ENCODE measurements at places on chromosomes 12 and 14.
A peak's percentile ranks its signal among the peaks of the same experiment; 100 is the strongest.

DNA sequence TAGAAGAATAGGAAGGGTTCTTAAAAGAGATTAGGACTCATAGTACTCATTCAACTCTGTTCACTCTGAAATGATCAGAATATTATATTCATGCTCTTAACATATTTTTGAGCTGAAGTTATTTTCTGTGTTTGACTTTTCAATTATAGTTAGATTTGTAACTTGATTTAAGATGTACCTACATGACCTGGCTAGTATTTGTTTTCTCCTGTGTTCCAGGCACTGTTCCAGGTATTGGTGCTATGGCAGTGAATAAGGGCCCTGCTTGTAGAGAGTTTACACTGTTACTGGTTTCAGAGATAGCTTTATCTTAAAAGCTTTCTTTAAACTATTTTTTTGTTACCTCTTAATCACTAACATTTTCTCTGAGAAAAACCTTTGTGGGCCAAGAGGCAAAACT is 19.1 kb upstream of the SLC17A8 start:
- DNase-seq, result no peak

DNA sequence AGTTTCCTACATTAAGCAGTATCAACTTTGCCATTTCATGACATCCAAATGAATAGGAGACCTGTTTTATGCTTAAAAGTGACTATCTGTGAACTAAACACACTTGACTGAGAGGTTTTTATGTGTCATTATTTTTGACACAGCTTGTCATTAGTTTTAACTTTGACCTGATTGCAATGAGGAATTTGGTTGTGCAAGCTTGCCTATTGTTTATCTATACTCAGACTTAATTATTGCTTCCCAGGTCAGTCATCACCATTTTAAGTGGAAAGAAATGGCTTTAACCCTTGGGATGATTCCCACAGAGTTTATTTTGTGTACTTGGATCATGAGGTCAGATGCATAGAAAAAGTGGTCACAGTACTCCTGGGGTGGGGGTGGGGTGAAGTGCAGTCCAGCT is 171.0 kb upstream of the PRICKLE1 start:
- no peak for DNase-seq

DNA sequence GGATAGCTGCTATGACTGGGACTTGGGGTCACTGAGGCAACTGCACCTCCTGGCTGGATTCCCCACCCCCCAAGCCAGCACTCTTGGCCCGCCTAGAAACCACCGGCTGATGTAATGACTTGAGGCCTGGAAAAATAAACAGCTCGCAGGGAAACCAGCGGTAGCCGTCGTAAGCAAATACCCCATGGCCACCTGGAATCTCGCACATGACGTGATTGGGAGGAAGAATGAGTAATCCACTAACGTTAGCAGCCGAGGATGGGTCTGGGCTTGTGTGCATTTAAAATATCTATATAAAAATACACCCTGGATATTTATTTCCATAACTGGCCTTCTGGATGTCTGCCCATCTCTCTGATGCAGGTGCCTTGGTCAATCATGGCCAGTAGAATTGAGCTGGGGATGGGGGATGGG is 120.1 kb downstream of the SMOC1 start:
- DNase-seq, result no peak

DNA sequence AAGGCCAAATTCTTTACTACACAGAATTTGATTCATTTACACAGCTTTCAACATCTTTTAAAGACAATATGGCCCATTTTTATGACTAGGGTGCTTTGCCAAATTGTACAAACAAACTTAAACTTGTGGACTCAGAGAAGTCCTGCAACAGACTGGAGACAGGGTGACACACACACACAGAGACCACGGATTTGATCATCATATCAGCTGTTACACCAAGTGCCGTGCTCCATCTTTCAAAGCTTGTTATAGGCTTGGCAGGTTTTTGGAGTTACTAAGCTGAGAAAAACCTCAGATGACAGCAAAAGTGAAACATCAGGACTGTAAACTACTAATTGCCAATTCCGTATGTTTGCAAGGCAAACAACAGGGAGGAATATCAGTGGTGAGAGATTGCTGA is 811.7 kb downstream of the GALC start:
- DNase-seq, result no peak

DNA sequence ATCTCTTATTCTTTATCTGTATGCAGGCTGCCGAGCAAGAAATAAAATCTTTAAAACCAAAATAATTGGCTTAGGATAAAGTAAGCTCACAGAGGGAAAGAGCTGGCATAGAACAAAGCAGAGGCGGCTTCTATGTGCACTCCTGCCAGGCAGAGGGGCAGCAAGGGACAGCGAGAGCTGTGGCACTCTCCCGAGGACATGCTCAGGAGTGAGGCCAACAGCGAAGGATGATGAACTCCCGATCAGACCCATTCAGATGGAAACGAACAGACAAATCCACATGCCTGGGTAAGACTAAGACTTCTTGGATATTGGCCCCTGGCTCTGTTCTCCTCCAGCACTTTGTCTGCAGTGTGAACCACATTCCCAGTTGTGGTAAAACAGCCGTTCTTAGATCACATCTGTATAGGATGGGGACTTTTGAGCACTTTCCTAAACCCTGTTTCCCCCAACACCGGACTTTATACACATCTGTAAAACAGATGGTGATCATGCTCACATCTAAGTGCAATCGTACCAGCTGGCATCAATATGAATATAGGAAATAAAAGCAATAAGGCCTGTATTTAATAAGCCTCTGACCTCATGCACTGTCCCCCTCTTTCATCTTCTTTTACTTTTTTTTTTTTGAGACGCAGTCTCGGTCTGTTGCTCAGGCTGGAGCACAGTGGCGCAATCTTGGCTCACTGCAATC is 134.1 kb downstream of the PPM1H start:
- no peak for DNase-seq

DNA sequence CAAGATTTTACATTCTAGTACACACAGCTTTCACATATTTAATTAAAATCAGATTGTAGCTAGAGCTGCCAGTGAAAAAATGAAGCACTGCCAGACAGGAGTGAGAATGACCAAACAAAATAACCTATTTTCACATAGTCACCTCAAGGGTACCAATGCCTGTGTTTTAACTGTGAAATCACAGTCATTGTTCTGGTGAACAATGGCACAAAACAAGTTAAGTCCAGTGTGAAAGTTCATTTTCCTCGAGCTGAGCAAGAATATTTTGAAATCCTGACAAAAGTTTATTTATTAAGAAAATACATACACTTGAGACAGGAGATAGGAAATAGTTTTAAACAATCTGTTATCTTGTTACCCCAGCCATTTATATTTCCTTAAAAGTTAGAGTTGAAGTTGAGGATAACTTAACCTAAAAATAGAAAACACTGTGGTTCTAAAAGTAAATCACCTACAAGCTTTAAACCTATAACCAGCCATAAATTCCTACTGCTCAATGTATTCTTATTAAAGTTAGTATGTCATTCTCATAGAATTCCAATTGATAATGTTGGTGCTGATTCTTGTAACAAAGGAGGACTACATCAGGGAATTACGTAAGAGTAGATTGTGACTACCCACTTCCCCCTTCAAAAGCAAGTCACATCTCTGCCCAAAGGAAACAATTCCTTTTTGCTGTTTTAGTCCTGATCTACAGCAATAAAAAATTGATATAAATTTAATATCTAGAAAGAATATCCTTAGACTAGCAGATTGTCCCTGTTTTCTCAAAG is 15.9 kb downstream of the DENND5B start:
- no peak for DNase-seq

DNA sequence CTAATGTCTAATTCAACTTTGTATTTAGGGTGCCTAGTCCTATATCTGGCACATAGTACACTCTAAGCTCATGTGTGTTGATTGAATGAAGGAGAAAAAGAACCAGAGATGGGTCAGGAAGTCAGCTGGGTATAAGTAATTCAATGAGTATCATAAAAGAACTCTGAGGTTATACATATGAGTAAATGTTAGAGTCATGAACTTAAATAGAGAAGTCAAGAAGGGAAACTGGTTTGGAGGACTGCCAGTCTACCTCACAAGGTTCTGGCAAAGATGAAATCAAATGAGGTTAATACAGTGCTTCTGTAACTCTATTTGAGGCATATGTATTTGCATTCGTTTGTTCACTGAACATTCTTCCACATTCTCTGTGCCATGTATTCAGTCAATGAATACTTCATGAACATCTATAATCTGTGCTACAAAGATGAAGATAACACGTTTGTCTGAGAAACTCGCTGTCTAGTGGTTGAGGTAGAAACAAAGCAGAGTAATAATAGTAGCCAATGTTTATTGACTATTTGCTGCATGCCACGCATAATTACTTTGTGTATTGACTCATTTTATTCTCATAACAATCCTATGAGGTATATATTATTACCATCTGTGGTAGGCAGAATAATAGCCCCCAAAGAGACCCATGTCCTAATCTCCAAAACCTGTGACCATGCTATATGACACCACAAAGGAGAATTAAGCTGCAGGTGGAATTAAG is 88.9 kb downstream of the PTGER2 start:
- DNase-seq, result peak; percentile 58

DNA sequence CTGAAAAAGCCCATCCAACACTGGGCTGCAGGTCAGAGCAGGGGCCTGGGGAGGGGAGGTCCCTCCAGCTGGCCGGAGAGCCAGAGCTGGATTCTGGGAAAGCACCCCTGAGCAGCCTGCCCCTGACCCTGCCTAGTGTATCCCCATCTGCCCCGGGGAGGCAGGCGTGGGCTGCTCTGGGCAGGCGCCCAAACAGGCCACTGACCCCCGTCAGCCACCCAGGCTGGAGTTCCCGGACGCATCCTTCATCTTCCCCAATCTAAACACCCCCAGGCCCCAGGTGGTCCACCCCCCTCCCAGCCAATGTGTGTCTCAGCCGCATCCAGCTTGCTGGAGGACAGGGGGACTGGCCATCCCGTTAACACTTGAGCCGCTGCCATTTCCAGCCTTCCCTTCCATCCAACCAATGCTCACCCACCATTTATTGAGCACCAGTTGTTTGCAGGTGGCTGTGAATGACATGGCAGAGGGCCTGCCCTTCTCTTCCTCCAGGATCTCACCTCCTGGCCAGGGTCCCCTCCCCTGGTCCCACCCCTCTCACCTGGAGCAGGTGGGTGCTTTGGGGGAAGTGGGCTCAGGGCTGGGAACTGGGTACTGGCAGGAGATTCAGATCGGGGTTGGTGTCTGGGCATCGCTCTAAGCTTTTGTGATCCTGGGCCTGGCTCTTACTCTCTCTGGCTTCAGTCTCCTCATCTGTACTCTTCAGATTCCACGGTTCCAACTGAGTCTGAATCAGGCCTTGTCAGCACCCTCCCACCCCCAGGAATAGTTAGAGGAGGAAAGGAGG is 743 bp upstream of the DTX1 start:
- no peak for DNase-seq

GRCh38 chr14:106883218-106883692 is 1356.9 kb downstream of the TMEM121 start:
- no peak for DNase-seq

GRCh38 chr12:7042842-7043241 is 17.7 kb upstream of the C1S start:
- DNase-seq, result no peak

GRCh38 chr12:92138626-92139025 is 7.0 kb downstream of the BTG1 start:
- DNase-seq, result no peak

GRCh38 chr14:104677512-104678332 is 11.7 kb upstream of the INF2 start:
- peak; percentile 51 for DNase-seq

GRCh38 chr14:36096090-36096489 is 80.4 kb downstream of the PTCSC3 start:
- no peak for DNase-seq

- no peak for DNase-seq
These were observed 24.6 kb downstream of the IQSEC3 start for GRCh38 chr12:91213-91612.

DNA sequence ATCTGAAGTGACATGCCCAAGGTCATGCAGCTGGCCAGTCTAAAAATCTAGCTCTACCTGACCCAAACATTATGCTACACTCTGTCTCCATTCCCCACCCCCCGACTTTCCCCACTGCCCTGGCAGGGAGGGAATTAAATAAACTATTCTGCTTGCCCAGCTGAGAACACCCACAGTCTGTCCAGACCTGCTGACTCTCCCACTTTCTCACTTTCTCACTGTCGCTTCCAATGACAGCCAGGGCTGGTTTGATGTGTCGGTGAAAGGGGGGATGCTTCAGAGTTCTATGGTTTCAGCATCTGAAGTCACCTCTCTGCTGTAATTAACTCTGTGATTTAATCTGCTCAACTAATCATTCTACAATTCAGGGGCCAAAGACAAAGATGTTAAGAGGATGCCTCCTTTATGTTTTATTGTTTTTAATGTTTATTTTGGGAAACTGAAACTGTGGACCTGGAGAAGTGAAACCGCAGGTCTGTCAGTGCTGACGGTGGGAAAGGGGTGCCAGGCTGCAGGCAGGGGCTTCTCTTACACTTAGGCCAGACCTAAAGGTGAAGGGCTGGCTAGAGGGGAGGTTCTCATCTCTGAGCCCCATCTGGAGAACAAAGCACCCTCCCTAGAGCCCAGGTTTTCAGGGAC is 8.1 kb upstream of the MSI1 start:
- no peak for DNase-seq

DNA sequence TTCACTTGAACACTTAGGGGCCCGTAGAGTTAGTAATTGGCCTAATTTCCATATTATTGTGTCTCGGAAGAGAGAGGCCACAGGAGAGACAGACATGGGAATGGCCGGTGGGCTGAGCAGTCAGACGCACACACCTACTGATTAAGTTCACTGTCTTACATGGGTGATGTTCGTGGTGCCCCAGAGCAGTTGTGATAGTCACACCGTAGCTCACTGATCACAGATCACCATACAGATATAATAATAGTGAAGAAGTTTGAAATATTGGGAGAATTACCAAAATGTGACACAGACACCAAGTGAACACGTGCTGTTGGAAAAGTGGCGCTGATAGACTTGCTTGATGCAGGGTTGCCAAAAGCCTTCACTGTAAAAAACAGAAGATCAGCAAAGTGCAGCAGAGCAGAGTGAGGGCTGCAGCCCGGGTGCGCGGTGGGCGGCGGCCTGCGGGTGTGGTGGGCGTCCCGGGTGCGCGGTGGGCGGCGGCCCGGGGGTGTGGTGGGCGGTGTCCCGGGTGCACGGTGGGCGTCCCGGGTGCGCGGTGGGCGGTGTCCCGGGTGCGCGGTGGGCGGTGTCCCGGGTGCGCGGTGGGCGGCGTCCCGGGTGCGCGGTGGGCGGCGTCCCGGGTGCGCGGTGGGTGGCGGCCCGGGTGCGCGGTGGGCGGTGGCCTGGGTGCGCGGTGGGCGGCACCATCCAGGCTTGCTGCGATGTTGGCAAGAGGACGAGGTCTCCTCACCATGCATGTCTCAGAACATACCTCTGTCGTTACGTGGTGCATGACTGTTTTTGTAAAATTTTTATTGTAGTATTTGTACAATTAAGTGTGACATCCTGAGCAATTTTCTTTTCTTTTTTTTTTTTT is 34.3 kb upstream of the TEX22 start:
- DNase-seq, result no peak

All from T-helper 1 cell (primary cell).